ENCODE measurements at places on chromosomes 1 and 21.

DNA sequence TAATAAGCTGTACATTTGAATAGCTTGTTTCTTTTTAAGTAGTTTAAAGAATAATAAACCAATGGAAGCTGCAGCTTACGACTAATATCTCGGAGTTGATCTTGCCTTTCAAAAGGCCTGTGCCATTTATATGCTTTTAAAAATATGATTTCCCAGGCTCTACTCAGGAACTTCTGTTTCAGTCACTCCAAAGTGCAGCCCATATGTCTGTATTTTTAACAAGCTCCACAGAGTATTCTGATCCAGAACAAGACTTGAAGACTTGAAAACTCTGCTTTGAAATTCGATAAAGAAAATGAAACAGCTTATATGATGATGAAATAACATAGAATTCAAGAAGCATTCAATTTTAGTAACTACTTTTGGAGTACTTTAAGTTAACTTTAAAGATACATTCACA is 79.1 kb upstream of the PLPPR4 start:
- no peak for DNase-seq

DNA sequence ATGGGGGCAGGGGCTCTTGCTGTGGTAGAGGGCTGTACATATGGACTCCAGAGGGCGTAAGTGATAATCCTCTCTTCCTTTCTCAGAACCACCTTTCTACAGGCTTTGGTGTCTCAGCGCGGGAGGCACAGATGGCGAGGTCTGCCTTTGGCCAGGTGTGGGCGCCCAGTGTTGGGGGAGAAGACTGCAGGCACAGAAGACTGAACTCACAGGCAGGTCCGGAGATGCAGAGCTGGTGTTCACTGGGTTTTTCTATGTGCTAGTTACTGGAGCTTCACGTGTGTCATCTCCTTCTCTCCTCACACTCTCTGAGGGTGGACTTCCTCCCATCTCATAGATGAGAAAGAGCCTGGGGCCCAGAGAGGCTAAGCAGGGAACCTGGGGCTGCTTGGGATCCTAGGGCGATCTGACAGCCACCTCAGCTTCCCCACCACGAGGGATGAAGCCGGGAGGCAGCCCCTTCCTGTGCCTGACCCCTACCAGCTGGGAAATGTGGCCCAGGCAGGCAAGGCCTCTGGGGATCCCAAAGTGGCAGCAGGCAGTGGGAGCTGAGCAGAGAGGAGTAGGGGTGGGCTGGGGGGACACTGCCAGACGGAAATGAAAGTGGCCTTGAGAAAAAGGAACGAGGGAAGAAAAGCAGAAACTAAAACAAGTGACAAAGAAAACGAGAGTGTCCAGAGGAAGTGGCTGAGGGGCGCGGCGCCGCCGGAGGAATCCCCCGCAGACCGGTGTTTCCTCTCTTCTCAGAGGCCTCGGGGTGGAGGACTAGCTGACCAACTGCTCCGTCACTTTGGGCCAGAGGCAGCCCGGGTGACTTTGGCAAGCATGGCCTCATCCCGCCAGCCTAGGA is 191.6 kb downstream of the HIVEP3 start:
- no peak for DNase-seq

DNA sequence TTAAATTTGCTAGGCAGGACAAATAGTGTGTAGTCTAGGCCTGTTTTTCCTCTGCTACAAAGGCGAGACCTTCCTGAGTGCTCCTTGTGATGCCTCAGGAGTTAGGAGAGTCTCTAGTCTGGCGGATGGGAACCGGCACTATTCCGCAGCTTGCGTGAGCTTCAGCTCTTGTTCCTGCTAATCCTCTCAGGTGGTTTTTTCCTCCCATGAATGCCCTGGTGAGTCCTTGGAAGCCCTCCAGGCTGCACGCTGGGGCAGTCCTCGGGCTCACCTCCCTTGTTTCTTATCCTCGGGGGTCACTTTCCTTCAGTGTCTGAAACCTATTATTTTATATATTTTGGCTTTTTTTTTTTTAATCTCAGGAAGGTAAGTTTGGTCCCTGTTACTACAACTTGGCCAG is 28.2 kb downstream of the UTS2 start:
- DNase-seq, result no peak

DNA sequence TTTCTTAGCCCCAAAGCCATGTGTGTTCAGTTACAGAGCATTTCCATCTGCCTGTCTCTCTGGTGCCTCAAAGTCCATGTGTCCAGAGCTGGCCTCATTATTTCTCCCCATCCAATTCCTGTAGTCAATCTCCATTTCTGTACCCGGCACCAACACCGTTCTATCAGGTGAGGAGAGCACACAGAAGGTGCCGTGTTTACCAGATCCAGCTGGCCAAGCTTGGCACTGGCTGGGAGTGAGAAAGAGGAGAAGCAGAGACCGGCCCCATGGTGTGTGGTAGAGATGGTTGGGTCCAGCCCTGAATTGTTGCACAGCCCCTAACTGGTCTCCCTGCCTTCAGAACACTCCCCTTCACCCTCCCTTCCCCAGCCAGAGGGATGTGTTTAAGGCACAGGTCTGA is 7.5 kb upstream of the SSBP3 start:
- no peak for DNase-seq

DNA sequence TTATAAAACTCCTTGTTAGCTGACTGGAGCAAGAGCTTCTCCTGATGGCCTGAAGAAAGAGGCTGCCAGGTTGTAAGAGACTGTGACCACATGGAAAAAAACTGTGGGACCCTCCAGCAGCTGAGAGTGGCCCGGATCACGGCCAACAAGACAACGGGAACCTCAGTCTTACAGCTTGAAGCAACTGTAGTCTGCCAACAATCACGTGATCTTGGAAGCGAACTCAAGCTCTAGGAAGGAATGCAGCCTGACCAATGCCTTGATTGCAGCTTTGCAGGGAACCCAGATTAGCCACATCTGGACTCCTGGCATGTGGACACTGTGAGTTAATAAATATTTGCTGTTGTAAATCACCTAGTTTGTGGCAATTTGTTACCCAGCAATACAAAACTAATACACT is 442.6 kb upstream of the PRMT6 start:
- DNase-seq, result no peak

DNA sequence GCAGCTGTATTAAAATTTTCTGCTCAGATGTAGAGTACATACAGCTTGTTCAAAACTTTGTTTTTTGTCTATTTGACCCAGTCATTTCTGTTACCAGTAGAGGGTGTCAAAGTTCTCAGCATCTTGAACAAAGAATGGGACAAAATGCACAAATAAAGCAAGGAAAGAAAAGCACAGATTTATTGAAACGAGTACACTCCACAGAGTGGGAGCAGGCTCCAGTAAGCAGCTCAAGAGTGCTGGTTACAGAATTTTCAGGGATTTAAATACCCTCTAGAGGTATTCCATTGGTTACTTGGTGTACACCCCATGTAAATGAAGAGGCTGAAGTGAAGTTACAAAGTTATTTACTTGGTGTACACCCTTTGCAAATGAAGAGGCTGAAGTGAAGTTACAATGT is 8.9 kb upstream of the PRMT6 start:
- no peak for DNase-seq

GRCh38 chr21:27595716-27596115 is 628.8 kb upstream of the ADAMTS5 start:
- no peak for DNase-seq

DNA sequence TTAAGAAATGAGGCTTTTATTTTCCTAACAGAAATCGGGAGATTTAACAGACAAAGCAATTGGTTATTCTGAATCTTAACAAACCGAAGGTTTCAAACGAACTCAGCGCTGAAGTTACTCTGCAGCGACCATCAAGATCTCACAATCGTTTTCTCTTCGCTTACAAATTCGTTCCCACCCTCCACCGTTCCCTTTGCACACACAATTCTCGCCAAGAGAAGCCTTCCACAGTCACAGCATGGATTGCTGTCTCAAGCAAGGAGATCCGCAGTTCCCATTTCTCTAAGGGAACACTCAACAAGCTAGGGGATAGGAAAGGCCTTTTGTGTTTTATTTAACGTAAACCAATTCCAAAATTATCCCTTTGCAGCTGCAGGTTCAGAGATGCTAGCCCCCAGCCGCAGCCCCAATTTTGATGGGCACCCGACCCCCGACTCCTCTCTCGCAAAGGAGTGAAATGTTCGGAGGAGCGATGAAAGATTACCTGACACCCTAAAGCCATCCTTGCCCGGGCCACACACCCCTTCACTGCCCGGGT is 755 bp downstream of the FBXO42 start:
- DNase-seq, result no peak

- no peak for DNase-seq
Measured at GRCh38 chr1:215376544-215377264, 190.4 kb upstream of the KCTD3 start.

GRCh38 chr1:8866173-8866791 is 12.2 kb downstream of the ENO1 start:
- no peak for DNase-seq

DNA sequence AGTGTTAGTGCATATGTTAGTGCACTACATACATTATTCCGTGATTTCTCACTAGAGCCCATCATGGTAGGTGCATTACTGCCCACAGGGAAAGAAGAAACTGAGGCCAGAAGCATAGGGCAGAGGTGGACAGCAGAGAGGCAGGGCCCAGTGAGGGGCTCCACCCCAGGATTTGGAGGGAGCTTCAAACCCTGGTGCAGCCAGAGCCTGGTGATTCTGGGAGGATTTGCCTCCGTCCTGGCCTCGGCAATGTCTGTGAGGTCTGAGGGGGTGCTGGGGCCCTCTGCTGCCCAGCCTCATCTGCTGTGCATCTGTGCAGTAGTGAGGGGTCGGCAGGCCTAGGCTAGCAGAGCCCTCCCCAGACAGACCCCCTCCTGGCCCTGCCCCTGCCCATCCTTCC is 22.8 kb downstream of the PPFIA4 start:
- no peak for DNase-seq

GRCh38 chr1:235595079-235595478 is 54.5 kb downstream of the GNG4 start:
- DNase-seq, result no peak

GRCh38 chr1:62337706-62338631 is 18.7 kb upstream of the KANK4 start:
- DNase-seq, result no peak

DNA sequence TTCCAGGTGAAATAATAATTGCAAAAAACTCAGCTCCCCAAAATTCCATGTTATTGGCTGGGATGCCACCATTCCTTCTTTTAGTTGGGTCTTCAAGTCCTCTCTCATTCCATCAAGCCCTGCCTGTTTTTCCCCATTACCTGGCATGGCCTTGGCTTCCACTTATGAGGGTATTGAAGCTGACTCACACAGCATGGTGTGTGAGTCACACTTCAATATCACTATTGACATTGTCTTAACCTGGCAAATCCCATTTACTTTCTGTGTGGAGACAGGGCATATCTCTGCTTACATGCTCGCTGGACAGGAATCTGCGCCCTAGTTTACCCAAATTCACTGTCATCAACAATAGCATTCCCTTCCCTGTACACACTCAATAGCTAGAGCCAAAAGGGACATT is 1806.8 kb downstream of the BRINP3 start:
- no peak for DNase-seq

DNA sequence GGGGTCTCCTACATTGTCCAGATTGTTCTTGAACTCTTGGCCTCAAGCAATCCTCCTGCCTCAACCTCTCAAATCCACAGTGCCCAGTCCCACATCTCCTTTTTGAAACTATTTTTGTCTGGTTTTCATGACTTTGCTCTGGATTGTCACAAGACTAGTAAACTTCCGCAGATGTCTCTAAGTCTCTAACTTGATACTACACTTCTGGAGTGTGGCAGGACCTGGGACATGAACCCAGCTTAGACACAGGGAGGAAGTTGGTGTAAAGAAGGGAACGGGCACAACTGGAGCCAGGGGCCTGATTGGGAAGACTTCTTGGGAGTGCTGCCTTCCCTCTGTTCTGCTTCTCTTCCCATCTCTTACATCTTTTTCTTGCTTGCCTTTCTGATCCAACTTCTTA is 16.2 kb upstream of the DISC1 start:
- no peak for DNase-seq

- no peak for DNase-seq
Measured at GRCh38 chr1:7732331-7732730, 38.8 kb upstream of the VAMP3 start.
